ENCODE measurements at places on chromosomes 4 and X.

- no peak for DNase-seq
Measured at GRCh38 chr4:136017556-136017955, 1514.7 kb downstream of the PCDH18 start.

GRCh38 chr4:101782546-101782945, 8.0 kb upstream of the BANK1 start:
- DNase-seq, result no peak

GRCh38 chrX:136025091-136025490, 39.9 kb downstream of the SLC9A6 start:
- DNase-seq, result no peak

DNA sequence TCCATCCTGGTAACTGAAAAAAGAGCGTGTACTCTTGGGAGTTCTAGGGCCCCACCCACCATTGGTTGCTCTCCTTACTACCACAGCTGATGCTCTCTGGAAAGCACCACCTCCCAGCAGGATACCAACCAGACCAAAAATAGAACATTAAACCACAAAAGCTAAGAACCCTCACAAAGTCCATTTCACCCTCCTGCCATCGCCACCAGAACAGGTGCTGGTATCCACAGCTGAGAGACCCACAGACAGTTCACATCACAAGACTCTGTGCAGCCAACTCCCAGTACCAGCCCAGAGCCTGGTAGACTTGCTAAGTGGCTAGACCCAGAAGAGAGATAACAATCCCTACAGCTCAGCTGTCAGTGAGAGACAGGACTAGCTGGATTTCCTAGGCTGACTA, 240.6 kb downstream of the PABPC4L start:
- DNase-seq, result no peak

GRCh38 chrX:79084923-79085322, 59.6 kb upstream of the GPR174 start:
- no peak for DNase-seq

DNA sequence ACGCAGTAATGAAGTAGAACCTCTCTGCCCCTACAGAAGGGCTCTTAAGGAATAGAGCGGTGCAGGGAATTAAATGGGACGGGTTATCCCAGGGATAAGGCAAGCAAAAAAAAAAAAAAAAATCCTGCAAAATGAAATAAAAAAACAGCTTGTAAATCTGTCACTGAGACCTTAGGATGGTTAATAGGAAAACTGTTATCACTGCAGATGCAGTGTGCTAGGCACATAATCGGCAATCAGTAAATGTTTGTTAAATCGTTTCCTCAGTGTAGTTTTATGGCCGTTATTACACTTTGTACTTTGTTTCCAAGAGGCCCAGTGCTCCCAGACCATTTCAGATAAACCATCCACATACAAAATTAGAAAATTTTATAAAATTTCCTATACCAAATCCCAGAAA, 1.0 kb downstream of the HNRNPH2 start:
- no peak for DNase-seq

DNA sequence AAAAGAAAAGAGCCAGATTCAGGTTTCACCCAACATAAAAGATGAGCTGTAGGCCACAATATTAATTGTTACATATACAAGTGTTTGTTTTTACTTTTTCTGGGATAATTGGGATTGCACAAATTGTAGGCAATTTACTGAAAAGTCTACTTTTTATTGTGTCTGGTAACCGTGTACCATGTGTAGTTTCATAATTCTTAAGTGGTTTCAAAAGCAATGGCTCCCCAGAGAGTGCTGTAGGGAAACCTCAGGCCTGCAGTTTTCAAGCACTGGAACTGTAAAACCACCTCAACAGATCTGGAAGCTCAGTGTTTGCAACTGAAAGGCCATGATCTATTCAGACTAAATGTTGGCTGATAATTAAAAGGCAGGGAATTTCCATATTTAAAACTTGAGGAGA, 53.9 kb upstream of the MMAA start:
- DNase-seq, result no peak

DNA sequence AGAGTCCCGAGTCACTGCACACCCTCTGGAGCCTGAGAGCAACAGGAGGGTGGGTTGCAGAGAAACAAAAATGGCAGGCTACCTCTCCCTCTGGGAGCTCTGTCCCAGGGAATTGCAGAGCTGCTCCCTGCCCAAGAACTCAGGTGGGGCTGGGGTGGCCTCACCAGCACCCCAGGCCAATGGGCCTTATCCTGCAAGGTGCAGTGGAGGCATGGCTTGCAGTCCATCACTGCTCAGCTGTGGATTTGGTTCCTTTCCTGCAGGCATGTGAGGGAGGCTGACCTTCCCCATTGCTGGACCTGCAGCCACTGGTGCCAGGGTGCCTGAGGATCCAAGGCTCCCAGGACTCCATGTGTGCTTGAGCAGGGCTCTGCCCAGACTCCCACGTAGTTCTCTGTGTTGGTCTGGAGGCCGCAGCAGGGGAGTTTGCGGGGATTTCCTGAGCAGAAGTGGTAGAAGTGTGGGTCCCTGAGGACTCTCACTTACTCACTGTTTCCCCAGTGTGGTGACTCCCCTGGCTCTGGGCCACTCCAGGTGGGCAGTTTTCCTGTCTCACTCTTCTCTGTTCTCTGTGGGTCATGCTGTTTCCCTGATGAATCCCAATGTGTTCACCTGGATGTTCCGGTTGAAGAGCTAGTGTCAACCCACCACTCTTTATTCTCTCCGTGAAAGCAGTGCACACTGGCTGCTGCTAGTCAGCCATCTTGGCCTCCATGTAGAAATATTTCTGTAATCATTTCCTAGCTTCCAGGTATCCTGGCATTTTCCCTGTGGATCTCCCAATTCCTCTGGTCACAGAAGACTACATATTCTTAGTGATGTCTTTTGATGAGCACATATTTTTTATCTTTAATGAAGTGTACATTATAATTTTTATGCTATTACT, 82.3 kb downstream of the ARHGAP24 start:
- no peak for DNase-seq

DNA sequence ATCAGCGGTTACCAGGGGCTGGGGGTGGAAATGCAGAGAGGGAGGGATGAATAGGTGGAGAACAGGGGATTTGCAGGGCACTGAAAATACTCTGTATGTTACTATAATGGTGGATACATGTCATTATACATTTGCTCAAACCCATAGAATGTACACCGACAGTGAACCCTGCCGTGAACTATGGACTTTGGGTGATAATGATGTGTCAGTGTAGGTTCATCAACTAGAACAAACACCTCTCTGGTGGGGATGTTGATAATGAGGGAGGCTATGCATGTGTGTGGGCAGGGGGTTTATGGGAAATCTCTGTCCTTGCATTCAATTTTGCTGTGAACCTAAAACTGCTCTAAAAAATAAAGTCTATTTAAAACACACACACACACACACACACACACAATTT, 11.5 kb downstream of the HPSE start:
- DNase-seq, result no peak

- no peak for DNase-seq
Measured at GRCh38 chr4:48902266-48902665, 4.3 kb downstream of the OCIAD2 start.

GRCh38 chr4:53886090-53886489, 178.3 kb downstream of the CHIC2 start:
- no peak for DNase-seq

DNA sequence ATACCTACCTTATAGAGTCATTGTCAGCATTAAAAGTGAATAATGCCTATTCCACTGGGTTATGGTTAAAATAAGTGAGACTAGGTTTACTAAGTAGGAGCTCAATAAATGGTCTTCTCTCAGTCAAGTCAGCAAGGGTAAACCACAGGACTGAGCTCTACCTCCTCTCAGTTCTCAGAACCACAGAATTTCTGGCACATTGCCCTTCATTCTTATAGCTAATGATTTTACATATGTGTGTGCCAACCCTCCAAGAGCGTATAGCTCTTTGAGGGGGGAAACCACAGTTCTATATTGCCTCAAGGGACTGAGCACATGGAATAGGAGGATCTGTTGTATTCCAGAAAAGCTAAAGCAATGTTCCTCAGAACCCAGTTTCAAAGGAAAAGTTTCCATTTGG, 124.8 kb downstream of the ATG4A start:
- no peak for DNase-seq

DNA sequence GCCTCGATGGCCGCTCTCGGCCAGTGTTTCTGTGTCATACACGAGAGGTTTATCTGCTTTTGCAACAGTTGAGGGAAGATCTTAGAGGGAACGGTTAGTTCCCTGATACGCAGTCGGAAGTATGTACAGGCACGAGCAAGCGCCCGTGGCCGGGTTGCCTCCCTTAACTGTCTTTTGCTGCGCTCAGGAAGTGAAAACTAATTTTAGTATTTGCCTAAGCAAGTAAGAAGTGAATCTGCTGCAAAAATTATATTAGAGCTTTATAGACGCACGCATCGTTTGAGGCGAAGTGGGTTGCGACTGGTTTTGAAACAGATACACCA, 695 bp downstream of the MTM1 start:
- peak; percentile 23 for DNase-seq

DNA sequence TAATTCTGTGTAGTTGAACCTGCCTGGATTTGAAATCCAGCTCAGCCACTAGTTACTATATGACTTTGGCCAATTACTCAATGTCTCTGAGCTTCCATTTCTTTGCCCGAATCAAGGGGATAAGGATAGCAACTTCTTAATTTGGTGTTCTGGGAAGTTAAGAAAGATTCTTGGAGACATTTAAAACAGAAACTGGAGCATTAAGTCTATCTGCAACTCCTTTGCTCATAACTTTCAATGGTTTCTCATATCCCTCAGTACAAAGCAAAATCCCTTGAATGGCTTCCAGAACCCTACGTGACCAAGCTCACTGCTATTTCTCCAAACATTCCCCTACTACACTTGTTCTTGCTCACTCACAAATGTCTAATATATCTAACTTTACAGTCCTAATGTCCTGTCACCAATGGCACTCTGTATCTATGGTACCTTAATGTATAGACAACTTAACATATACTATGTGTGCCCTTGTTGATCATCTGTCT, 849.1 kb upstream of the SLIT2 start:
- DNase-seq, result no peak

DNA sequence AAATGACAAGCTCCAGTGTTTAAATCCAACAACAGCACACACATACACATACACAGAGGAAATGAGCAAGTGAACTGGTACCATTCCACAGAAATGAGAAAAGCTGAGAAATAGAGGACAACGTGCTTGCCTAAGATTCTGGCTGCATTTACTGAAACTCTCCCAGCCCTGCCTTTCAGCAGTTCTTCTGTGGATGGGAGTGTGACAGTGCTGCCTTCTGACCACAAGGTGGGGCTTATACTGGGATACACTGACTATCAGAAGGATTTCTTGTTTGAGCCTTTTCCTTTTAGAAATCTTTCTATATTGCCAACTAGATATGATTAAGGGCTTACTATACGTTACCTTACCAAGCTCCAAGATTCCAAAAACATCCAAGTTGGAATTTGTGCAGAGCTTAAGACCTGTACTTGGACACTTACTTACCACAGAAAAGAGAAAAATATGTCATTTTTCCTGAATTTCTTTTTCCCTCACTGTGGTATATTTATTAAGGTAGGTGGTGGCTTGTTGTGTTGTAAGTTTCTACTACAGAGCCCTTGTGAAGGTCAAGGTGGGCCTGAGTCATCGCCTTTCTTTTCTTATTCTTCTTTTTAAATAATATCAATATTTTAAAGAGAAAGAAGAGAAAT, 10.7 kb upstream of the CXCL8 start:
- DNase-seq, result no peak

DNA sequence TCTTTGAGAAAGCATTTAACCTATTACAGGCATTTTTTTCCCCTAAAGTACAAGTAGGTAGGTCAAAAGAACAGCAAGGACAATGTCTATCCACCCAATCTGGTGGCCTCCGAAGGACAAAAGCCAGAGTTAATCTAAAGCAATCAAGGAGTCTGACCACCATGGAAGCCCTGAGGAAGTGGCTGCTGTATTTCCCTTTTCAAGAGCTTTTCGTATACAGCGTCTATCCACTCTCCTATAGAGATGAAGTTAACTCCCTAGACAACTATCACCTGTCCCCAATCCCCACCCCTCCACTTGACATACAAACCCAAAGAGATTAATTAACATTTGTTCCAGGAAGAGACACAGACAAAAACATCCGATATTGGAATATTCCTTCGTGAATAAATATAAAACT, 85.5 kb downstream of the SNCA start:
- no peak for DNase-seq

- DNase-seq, result no peak
Measured at GRCh38 chr4:64967286-64967685, 558.0 kb upstream of the TECRL start.

DNA sequence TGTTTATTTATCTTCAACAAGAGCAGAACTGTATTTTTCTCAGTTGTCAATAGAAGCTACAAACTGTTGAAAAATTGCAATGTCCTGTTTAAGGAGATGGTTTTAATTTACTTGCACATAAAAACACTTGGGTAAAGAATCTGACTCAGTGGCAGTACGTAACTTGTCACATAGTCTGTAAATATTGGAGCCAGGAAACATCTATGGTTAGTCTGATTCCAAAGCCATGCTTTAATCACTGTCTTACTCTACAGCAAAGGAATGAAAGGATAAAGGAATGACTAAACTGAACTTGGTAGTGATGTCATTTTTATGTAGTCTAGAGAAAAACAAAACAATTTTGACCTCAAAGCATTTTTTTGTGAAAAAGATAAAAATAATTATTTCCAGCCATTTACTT, 537.2 kb downstream of the STIM2 start:
- no peak for DNase-seq

DNA sequence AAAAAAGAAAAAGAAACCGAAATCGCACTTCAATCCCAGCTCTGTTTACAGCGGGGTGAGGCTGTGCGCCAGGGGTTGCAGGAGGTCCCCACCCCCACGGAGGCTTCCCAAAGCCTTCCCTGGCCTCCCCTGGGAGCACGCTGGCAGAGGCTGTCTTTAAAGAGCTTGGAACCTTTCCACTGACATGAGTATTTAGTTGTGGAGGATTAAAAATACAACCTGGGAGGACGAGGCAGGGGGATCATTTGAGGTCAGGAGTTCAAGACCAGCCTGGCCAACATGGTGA, 69.1 kb downstream of the PPP2R2C start:
- no peak for DNase-seq

- DNase-seq, result no peak
Measured at GRCh38 chr4:181599134-181599533, 644.1 kb upstream of the TENM3 start.

- no peak for DNase-seq
Measured at GRCh38 chr4:77120886-77121508, 36.0 kb upstream of the CCNG2 start.

GRCh38 chr4:152328582-152328981, 207.3 kb downstream of the FBXW7 start:
- no peak for DNase-seq

GRCh38 chrX:131671735-131672134, 127.9 kb downstream of the OR13H1 start:
- DNase-seq, result no peak

- DNase-seq, result no peak
Measured at GRCh38 chrX:154125391-154126040, 18.5 kb upstream of the OPN1LW start.

DNA sequence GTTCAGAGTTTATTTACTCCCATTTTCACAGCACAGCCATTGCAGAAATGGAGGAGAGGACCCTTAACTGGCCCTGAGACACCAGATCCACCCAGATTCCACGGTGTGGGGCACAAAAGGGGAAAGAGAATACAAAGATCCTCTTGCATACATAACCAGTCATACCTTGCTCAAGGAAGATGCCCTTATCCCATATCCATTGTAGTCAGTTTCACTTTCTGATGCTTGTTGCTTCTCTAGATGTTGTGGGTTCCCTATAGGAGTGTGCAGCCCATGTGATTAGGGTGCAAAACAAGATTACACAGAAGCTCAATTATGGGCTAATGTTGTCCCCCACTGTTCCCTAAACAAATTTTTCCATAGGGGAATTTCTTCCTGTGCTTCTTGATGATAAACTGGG, 1309.0 kb upstream of the PABPC4L start:
- DNase-seq, result no peak
